Esophagus squamous epithelium (tissue), 5 donors: ENCODE measurements at places on chromosomes 1 and 21.

GRCh38 chr21:35034203-35034926 is 14.7 kb downstream of the RUNX1 start:
- DNase-seq: no peak

DNA sequence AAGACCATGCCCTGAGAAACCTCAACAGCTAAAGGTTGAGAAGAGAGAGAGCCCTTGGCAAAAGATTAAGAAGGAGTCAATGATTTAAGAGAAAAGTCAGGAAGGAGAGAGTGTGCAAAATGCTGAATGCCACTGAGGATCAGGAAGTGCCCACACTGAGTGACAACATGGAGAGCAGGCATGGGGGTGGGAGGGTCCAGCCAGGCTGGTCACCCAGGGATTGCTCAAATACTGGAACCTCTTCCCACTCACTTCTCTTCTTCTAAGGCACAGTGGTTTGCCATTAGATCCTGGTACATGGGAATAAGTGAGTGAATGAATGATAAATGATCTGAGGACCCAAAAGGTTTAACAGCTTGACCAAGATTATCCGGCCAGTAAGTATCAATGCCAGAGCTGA is 11.1 kb downstream of the PRR9 start:
- DNase-seq: no peak

DNA sequence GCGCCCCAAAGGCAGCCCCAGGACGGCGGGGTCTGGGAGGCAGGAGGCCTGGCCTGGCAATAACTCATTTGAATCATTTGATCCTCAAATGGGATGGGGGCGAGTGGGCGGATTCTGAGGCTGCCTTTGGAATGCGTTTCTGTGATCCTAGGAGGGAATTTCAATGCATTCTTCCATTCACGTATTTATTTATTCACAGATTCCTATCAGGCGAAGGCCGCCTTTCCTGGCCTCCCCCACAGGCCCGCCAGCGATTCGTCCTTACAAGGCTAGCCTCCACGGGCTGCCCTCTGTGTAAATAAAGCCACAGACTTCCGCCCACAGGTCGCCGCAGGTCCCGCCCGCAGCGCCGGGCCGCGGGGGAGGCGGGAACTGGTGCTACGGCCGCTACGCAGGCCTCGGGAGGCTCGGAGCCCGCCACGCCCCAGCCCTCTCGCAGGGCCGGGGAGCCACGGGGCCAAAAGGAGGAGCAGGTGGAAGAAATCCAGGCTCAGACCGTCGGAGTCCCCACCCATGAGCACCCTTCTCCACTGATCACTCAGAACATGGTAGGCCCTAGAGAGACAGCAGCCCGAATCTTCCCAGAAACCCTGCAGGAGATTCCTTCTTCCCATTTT is 31.3 kb upstream of the JUN start:
- DNase-seq: peak; percentile 33

DNA sequence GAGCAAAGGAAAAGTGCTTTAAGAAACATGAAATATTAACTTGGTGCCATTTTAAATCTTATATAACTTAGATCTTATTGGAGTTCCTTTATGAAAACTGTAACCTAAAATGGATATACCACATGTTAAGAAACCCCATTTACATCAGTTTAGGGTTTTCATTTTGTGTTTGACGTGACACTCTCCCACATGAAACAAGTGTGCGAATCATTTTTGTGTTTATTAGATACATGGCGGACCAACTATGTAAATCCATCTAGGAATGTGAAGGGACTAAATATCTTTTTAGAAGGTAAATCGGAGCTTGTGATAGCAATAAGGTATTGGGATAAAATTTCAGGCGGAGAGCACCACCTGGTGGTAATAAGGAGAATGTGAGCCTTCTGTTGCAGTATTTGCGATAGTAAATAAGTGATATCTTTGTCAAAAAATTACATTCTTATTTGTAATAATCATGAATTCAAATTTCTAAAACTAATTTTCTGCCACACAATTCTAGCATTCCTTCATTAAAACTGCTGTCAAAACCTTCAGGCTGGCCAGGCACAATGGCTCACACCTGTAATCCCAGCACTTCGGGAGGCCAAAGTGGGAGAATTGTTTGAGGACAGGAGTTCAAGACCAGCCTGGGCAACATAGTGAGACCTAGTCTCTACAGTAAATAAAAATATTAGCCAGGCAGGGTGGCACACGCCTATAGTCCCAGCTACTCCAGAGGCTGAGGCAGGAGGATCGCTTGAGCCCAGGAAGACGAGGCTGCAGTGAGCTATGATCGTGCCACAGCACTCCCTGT is 31.3 kb downstream of the SMAP2 start:
- no peak for DNase-seq
